ENCODE measurements at places on chromosomes 4 and X. TPM values are rescaled to one million over a fixed set of nuclear protein-coding genes. Genes with fewer than 3 reads are reported as not detected.

TBX22 gene
- total RNA-seq, result not detected

- DNase-seq, result peak; percentile 20
These were observed 15.5 kb upstream of the CYLC1 start for GRCh38 chrX:83845397-83845796.

DNA sequence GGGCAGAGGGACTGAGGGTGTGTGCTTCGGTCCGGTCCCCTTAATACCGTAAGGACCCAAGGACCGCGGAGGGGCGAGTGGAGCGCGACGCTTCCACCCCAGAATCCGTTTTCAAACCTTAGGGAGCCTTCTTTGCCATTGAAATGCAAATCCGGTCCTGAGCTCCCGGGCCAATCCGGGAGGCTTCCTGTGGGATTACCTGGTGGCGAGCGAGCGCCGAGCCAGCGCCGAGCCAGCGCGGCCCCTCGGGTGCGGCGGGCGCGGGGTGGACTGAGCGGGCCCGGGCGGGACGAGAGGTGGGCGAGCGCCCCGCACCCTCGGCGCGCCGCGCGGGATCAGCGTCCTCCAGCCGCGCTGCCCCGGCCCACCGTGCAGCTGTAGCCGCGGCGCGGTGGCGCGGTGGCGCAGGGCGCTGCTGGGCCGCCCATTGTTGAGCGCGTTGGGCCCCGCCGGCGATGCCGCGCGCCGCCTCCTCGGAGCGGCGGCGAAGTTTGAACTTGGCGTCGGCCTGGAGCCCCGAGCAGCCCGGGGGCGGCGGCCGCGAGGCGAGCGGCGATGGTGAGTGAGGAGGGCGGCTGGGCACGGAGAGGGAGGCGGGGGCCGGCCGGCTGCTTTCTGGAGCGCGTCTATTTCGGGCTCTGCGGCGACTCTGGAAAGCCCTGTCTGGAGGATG lies 208.7 kb downstream of the SOWAHB start:
- DNase-seq, result no peak

DNA sequence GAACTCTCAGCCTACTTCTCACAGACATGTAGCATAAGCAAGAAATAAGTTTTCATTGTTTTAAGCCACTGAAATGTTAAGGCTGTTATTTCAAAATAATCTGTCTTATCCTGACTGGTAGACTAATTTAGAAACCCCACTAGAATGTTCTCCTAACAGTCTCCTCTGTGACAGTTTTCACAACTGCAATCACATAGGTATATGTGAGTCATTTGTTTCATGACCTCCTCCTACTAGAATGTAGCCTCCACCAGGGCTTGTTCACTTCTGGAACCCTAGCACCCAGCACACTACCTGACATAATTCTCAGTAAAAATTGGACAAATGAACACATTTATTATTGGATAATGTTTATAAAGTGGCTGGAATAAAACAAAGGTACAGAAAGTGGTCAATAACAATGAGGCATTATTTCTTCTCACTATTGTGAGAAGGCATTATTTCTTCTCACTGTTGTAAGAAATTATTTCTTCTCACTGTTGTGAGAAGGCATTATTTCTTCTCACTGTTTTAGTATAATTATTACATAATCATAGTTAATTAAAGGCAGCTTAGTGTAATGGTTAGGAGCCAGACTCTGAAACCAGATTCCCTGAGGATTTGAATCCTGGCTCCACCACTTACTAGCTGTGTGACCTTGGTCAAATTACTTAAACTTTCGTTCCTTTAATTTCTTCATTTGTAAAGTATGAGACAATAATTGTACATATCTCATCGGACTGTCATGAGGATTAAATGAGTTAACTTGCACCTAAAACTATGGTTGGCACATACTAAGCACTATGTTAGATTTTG lies 251.5 kb downstream of the RASL11B start:
- no peak for DNase-seq
